NCI-H2029 (cell line): ENCODE measurements at places on chromosomes 7 and 10.

DNA sequence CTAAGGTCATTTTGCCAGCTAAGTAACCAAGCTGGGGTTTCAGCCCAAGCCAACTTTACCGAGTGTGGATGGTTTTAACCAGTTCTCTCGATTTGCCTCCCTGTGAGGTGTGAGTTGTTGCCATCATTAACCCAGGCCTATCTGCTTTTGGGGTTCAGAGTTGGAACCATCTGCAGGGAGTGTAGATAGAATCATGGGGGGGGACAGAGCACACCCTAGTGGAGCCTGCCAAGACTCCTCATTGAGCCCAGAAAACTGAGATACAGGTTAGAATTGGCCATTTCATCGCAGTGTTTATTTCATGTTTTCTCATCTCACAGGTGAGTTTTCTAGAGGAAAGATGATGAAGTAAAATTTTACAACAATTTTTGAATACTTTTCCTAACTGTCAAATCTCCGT is 133.6 kb downstream of the SDK1 start:
- no peak for DNase-seq

DNA sequence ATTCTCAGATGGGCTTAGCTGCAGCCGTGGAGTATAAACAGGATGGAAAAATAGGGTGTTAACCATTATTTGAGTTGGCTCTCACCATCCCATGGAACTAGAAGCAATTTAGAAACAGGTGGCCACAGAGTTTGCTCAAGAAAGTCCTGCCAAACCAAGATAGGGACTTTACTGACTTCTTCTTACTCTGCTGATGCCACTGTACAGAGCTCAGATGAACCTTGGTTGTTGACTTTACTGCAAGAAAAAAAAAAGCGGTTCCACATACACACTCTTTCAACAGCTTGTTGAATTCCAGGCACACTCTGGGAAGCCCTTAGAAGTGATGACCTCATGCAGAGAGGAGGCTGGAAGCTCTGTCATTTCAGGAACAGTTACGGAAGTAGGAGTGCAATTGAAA is 753.4 kb downstream of the NRG3 start:
- DNase-seq = no peak

DNA sequence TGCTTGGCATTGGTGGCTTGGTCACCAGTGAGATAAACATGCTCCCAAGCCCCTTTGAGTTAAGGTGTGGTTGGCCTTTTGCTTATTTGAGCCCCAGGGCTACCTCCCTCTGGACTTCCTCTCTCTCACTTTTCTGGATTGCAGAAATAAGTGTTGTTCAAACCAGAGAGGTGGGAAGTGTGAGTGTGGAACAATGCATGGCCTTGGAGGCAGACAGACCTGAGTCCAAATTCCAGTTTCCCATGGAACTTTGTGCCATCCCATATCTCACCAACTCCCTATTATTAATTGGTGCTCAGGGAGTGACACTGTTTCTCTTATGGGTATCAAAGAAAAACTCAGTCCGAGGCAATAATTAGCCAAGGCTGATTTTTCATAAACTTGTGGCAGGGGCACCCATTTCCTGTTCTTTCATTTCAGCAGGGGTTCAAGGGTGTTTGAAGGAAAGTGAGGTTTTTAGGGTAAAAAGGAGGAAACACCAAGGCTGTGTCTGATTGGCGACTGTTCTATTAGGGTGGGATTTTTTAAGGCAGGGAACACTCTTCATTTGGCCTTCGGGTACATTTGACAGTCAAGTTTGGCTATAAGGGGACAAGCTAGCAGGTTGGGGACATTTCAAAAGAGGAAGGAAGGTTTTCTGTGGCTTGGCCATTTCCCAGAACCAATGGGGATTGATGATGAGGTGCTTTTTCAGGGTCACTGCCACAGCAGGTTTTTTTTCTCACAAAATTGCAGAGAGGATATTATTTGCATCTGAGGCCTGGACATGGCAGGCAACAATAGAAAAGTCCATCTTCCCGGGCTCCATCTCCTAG is 148.8 kb upstream of the NPY start:
- DNase-seq = no peak

- no peak for DNase-seq
These were observed 39.3 kb downstream of the SPDYE5 start for GRCh38 chr7:75531359-75531821.

DNA sequence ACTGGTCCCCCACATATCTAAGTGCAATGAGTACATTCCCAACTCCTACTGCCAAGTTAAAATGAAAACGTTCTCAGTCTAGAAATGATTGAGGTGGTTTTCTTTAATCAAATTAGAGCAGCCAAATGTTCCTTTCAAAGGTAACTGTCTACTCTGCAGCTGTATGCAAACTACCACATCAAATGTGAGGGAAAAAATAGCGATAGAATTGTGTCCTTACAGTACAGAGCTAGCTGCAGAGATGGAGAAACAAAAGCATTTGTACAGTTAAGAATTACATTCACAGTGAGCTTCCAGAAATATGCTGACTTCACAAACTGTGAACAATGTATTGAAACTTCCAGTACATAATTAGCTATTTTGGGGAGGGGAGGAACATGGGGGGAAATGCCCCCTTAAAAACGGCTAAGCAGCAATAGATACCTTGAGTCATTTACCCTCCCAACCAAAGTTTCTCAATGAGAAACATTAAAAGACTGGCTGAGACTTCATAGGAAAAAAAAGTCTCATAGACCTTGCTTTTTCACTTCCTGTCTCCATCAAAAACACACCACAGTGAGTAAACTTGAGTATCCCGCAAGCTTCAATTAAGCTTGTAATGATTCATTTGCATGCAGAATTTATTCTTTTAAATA is 22.9 kb downstream of the CDK6 start:
- no peak for DNase-seq

GRCh38 chr10:43846187-43846680 is 197.6 kb upstream of the ZNF32 start:
- no peak for DNase-seq

- DNase-seq = no peak
These were observed 10.2 kb downstream of the NOS3 start for GRCh38 chr7:151000897-151001495.
